ENCODE measurements at places on chromosomes 5 and 9.

DNA sequence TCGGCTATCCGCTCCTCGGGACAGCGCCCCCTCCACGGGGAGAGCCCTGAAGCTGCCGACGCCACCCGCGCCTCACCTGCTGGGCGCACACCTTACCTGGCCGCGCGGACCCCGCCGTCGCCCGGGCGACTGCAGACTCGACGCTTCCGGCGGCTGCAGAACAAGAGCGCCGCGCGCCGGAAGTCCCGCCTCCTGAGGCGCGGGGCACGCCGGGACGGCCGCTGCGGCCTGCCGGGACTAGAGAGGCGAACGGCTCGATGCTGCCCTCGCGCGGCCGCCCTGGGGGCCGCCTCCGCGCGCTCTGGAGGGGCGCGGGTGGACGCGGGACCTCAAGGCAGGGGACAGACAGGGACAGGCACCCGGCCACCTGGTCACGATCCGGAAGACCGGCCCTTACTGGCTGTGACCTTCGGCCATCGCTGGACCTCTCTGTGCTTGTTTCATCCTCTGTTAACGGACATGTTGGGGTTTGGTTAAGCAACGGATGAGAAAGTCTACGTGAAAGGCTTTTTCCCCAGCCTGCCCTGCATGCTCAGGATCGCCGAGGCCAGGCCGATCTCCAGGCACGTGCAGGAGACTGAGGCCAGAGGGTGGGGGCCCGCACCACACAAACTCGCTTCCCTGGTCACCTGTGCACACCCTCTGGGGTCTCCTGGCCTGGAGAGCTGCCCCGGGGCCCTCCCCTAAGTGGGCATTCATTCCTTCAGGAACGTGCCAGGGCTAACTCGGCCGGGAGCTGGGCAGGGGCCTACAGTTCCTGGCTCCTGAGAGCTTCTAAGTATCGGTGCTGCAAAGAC is at the start of gene SNAPC4:
TSS of gene SNAPC4 (minus strand) at position 133 of the 797 bp plus-strand sequence. CDS start 1,742 bp downstream, outside the sequence.
- DNase-seq: peak; percentile 90

- DNase-seq: no peak
Observed at GRCh38 chr9:38339496-38339895, 53.0 kb upstream of the ALDH1B1 start.

DNA sequence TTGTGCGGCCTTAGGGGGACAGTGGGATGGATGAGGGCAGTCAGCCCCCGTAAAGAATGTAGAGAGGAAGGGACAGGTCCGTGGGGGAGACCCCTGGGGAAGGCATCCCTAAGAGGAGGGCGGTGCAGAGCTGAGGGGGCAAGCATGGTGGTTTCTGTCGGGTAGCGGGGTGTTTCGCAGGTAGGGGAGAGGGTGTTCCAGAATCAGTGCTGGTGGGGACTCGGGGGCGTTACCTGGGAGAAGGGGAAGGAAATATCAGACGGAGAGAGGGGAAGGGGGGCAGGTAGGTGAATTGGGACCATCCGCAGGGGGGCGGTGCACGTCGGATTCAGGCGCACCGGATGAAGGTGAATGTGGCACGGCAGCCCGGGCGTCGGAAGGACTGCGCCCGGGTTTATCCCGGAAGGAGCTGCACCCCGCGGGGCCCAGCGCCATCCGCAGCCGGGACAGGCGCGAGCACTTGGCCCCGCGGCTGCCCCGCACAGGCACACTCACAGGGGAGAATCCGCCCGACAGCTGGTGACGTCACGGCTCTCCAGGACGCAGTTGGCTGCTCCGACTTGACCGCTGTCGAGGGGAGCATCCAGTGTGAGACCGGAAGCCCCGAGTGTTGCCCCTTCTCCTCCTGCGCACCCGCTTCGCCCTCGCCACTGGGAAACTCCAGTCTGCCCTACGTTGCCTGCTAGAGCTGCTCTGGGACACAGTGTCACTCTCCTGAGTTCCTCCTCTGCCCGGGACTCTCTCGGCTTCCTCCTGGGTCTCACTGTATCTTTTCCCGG is 1.3 kb downstream of the CD72 start:
- DNase-seq: peak; percentile 54

DNA sequence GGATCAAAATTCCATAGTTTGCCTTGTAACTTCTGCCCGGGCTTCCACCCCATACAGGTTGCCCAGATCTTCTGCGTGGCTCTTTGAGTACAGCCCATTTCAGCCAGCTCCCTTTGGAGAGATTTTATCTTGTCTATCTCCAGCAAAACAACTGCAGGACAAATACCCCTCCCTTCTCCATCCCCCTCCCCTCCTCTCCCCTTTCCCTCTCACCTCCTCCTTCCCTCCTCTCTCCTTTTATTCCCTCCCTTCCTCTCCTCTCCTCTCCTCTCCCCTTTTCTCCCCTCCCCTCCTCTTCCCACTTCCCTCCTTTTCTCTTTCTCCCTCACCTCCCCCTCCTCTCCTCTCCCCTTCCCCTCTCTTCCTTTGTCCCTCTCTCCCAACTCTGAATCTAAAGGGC is 58.2 kb downstream of the COL15A1 start:
- DNase-seq: no peak

GRCh38 chr5:147375151-147375550 is 134.7 kb downstream of the DPYSL3 start:
- DNase-seq: no peak

DNA sequence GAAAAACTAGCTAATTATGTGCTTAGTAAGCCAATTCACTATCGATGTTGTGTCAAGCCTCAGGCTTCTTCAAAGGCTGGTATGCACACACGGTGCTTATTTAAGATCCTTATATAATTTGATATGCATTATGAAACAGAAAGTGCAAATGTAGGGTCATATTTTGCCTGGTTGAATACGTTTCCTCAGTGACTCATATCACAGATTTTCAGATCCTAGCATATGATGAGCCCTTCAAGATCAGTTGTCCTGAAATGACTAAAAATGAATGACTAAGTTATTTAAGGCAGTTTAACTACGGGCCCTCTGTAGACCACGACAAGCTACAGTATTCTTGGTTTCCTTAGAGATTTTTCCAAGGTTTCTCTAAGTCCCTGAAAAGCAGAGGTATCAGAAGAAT is 778.3 kb downstream of the PRELID2 start:
- no peak for DNase-seq

GRCh38 chr9:114382699-114383520 is 4.9 kb downstream of the AKNA start:
- DNase-seq: peak; percentile 65

GRCh38 chr5:140146523-140146842 is 20.7 kb downstream of the IGIP start:
- no peak for DNase-seq

DNA sequence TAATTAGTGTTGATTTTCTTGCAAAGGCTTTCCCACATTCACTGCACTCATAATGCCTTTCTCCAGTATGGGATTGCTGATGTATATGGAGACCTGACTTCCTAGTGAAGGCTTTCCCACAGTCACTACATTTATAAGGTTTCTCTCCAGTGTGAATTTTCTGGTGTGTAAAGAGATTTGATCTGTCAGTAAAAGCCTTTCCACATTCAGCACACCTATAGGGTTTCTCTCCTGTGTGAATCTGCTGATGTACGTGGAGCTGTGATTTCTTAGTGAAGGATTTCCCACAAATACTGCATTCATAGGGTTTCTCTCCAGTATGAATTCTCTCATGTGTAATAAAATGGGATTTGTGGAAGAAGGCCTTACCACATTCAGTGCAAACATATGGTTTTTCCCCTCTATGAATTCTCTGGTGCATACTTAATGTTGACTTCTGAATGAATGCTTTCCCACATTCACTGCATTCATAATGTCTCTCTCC is 31.1 kb downstream of the ZNF484 start:
- no peak for DNase-seq

GRCh38 chr5:135894789-135895188 is 852 bp downstream of the IL9 start:
- DNase-seq: no peak

- no peak for DNase-seq
Observed at GRCh38 chr5:7978114-7978513, 109.2 kb downstream of the MTRR start.

DNA sequence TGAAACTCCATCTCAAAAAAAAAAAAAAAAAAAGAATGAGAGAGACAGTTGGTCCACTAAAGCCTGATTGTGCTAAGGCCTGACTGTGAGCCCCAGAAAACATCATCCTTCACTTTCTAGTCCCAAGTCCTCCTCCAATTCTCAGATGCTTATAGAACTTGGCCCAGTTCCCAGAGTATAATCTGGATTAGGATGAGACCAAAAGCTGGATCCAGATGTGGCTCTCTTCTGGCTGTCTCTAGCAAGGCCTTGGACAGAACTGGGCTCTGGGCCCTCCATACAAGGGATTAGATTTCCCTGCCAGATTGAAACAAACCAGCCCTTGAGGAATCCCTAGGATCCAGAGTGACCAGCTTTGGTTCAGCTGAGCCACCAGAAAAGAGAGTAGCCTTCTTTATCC is 98.4 kb upstream of the ZNF366 start:
- no peak for DNase-seq

- DNase-seq: no peak
Observed at GRCh38 chr9:73845539-73845938, 651.6 kb upstream of the RORB start.

GRCh38 chr5:19886123-19886917 is 101.7 kb downstream of the CDH18 start:
- no peak for DNase-seq

GRCh38 chr5:60482301-60482700 is 217.7 kb downstream of the DEPDC1B start:
- no peak for DNase-seq

- DNase-seq: no peak
Observed at GRCh38 chr9:89609426-89610006, 4.7 kb downstream of the GADD45G start.

- no peak for DNase-seq
Observed at GRCh38 chr9:132798817-132799790, 79.0 kb downstream of the AK8 start.

GRCh38 chr5:103433211-103433610 is 129.4 kb downstream of the NUDT12 start:
- no peak for DNase-seq

- DNase-seq: no peak
Observed at GRCh38 chr5:142421621-142422397, 97.0 kb upstream of the SPRY4 start.

DNA sequence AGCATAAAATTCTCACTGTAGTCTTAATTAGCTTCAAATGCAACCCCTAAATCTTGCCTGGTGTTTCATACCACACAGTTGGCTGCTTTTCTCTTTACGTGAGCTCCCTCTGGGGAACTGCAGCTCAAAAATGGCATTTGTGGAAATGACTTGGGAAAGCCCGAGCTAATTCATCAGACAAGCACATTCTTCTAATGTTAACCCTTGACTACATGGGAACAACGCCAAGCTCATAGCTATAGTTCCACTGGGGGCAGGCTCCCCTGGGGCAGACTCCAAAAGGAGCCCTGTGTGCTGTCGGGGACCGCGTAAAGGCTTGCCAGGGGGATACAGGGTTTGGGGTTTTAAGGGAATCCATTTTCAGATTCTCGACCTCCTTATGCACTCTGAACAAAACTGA is 301.4 kb upstream of the DAP start:
- no peak for DNase-seq

DNA sequence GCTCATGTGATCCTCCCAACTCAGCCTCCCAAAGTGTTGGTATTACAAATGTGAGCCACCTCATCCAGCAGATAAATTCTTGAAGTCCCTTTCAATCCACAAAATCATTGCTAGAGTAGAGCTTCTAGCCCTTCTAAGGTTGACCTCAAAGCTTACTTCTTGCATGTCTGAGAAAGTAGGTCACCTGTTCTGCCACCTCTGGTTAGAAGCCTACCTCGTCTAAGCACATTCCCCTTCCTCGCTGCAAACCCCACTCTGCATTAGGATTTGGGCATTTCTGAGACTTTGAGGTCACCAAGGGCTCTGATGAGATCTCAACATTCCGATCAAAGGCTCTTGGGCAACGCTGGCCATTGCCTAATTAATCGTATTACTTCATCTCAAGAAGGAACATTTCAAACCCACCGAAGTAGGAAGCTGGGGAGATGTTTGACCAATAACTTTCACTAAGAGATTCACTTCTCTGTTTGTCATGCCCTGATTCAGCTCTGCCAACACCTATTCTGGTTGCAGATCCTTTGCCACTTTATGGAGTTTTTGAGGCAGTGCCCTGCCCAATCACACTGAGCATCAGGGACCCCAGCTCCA is 8.6 kb downstream of the ADAM19 start:
- DNase-seq: no peak

- DNase-seq: peak; percentile 4
Observed at GRCh38 chr9:14428781-14429230, 114.9 kb upstream of the NFIB start.

DNA sequence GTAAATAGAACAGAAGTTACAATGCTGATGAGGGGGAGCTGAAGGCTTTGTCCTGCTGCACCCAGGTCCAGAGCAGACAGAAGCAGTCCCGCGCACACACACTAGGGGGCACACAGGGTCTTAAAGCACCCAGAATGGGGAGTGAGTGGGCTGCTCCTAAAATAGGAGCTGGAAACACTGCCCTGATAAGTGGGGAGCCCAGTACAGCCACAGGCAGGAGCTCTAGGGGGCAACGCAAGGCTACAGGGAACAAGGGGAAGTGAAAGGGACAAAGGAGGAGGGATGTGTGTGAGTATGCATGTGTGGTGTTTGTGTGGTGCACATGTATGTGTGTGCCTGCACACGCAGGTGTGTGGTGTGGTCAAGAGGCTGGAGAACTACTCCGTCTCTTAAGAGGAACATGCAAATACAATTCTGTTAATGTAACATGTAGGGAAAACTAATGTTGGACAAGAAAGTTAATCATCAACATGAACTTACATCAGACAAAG is 191.5 kb downstream of the ROR2 start:
- no peak for DNase-seq

DNA sequence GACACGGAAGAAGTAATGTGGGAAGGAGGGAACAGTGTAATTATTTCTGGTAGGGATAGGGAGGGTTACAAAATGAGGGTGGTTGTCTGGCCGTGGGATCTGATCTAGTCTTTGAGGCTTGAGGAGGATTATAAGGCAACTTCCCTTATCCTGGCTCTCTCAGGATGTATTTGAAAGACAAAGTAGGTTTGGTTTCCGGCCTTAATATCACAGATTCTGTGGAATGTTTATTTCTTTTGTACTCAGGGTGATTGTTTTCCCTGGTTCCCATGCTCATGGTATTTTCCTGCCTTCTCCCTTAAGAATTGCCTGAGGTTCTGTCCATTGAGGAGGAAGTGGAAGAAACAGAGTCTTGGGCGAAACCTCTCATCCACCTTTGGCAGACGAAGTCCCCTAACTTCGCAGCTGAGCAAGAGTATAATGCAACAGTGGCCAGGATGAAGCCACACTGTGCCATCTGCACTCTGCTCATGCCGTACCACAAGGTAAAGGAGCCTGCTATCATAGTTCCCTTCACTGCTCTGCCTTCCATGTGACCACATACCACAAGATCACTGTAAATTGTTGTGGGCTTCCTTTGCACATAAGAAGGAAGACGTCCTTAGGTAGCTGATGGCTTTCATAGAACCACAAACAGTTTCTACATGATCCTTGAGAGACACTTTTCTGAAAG is 253.8 kb downstream of the KDM4C start:
- DNase-seq: peak; percentile 62

GRCh38 chr9:1591310-1591709 is 423.8 kb upstream of the SMARCA2 start:
- no peak for DNase-seq

- DNase-seq: no peak
Observed at GRCh38 chr9:75609401-75609800, 281.1 kb upstream of the PCSK5 start.

GRCh38 chr5:41334758-41335157 is 121.4 kb upstream of the C6 start:
- no peak for DNase-seq

Measured in T-helper 1 cell (primary cell).